ENCODE measurements at places on chromosomes 3 and 15.

- DNase-seq: no peak
These were observed 3.9 kb upstream of the MUSTN1 start for GRCh38 chr3:52838561-52839267.

DNA sequence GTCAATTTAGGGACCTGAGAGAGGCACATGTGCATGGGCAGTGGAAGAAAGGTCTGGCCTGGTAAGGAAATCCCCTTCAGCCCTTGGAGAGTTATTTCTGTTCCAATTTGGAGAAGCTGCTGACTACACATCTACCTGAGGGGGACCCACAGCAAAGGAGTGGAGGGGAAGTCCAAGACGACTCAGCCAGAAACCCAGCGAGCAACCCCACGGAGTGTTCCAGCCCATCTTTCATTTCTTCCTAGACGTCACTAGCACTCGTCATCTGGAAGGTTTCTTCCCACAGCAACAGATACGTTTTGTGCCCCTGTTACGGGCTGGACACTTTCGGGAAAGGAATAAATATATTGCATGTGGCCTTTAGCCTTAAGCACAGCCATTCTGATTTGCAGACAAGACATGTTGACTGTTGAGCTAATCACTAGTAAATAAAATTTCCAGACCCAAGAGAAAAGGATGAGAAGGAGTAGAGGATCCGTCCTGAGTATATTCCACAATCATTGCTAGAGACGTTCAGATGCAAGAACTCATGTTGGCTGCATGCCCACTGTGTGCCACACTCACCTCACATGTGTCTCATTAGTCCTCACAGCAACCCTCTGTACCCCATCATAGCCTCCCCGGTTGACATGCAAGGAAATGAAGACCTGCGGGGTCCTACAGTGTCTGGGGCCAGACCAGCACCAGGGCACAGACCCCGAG lies 7.8 kb upstream of the FAM174B start:
- DNase-seq: no peak

- no peak for DNase-seq
These were observed 6.3 kb upstream of the HAPLN3 start for GRCh38 chr15:88901508-88902220.

GRCh38 chr3:128547368-128547987 lies 54.5 kb upstream of the GATA2 start:
- peak; percentile 76 for DNase-seq

- DNase-seq: no peak
These were observed 66.3 kb upstream of the SLC25A26 start for GRCh38 chr3:66154444-66154861.

- DNase-seq: peak; percentile 38
These were observed 2.0 kb downstream of the FAM43A start for GRCh38 chr3:194687638-194688199.
